ENCODE measurements at places on chromosomes 3 and 15.

- no peak for DNase-seq
Observed at GRCh38 chr3:193996641-193997089, 139.3 kb upstream of the HES1 start.

DNA sequence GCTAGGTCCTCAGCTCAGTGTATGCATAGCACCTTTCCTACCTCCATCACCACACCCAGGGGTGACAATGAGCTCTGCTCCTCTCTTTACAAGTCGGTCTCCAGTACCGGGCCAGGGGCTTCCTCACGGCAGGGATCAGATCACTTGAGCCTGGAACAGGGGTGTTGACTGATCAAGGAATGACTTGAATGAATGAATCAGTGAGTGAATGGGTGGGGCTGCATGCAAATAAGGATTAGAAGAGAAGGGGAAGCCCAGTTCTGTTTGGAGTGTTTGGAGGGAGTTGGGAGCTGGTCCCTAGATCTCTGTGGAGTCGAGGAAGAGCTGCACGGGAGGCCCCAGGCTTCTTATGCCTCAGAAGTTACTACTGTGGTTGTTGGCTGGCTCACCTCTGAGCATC, 87.0 kb downstream of the TMEM266 start:
- DNase-seq, result no peak

- no peak for DNase-seq
Observed at GRCh38 chr3:148583793-148584192, 113.9 kb upstream of the AGTR1 start.

DNA sequence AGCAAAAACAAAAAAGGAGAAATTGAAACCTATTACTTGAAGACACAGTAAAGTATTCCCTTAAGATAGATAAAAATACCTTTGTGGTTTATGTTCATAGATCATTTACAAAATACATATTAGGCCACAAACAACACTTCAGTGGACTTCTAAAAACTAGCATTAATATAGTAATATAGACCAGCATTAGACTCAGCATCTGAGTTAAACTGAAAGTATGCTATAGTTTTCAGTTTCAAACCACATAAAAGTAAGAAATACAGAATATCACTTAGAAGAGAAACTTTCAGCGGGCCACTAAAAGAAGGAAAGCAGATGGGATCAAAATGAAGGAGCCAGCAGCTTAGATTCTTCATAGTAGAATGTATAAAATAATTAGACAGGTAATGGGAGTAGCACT, 86.6 kb downstream of the MSL2 start:
- DNase-seq, result no peak

- DNase-seq, result no peak
Observed at GRCh38 chr3:192825657-192826200, 91.9 kb downstream of the MB21D2 start.

DNA sequence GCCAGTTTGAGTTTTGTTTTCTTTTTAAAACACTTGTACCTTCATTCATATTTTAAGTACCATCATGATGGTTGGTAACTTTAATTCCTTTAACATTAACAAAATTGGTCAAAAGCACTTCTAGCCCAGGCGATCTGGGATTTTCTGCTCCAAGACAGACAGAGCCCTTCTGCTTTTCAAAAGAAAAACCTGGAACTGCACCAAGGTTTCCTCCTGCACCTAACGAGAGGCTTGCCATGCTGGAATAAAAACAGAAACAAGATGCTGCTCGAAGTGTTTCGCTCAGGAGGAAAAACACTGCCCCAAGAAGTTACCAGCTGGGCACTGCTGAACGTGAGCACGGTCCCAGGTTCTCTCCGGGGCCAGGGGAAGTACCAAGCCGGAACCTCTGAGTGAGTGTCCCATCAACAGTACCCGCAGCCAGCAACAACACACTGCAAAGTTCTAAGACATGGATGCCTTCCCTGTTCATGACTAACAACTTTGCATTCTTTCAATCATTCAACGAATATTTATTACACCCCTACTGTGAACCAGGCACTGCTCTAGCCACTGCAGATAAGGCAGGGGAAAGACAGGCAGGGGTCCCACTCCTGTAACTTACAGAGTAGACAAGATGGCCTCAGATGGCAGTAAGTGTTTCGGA, 98.8 kb downstream of the XXYLT1 start:
- DNase-seq, result peak; percentile 39
